CD4-positive, alpha-beta T cell treated with Interleukin-17A for 1 hour (primary cell): ENCODE measurements at places on chromosomes 1 and 21.

DNA sequence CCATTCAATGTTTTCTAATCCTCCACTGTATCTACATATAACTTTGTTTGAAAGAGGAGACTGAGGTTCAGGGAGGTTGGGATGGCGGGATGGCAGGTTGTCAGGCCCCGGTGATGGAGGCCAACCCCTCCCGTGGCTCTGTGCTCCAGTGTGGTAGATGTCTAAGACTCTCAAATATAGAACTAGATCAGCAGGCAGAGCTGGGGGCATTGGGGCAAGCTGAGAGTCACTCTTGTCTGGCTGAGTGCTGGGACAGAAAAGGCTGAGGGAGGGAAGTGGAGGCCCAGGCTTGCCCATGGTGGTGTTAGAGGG lies 1.7 kb downstream of the IL6R start:
- DNase-seq: no peak

- DNase-seq: no peak
Measured at GRCh38 chr1:232280910-232281309, 349.0 kb downstream of the SIPA1L2 start.

DNA sequence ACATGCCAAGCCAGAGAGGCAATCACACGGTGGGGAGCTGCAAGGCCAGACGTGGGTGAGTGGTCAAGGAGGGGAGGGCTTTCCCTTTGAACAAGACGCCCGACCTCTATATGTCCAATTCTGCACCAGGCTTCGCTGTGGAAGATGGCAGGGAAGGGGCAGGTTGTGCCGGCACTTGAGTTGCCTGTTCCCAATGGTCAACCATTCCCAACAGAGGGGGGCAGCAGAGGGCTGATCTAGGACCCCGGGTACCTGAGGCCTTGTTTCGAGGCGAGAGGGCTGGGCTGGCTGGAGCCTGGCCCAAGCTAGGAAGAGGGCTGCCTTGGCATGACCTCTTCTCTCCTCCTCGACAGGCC lies 64.9 kb downstream of the TMEM53 start:
- DNase-seq: peak; percentile 20

DNA sequence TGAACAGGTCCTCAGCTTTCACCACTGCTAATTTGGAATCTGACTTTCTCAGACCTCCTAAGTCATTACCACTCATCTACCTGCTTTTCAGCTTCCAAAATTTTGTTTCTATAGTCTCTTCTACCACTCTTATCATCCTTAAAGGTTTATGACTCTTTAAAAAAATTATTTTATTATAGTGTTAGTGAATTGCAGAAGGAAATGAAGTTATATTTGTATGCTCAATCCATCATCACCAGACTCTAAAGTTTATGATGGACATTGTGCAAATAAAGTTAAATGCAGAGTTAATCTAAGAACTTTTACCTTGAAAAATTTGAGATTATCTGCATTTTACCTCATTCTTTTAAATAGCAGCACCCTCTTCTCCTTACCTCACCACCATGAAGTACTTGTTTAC lies 14.6 kb downstream of the CDC42BPA start:
- DNase-seq: no peak

GRCh38 chr1:10901891-10902805 lies 105.7 kb upstream of the CASZ1 start:
- DNase-seq: no peak

DNA sequence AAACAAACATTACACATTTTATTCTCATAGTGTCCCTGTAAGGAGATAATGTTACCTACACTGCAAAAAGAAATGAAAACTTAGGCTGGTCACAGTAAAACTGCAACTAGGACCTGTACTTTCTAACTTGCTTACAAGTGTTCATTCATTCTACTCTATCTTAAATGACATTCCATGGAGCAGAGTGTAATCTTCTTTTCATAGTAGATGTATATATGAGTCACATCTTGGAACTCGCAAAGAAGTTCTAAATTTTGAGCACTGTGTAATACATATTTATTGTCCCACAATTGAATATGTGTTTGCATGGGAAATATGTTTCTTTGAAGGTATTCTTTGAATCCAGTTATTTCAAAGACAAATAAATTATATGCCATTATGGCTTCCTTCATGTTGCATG lies 1258.5 kb upstream of the ADGRL2 start:
- no peak for DNase-seq

DNA sequence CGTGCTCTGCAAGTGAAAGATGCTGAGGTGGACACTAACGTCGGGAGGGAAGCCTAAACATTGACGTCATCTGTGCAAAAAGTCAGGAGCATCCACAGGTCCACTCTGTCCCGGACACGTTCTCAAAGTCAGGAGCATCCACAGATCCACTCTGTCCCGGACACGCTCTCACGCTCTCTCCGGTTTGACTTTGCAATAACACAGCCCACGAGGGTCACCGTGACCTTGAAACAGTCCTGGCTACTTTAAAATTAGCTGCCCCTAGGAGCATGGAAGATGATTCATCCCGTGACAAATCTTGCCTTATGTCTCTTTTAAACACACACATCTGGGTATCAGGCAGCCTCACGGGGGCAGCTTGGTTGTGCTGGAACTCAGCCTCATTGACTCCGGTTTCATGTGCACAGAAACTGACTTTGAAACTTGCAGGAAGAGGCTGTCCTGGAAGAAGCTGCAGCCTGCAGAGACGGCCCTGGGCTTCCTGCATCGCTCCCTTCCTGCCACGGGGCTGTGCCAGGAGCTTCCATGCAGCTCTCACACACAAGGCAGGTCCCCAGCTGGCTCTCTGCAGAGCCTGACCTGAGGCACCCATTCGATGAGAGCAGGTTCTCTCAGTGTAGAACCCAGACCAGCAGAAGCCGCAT lies 18.1 kb upstream of the COL18A1 start:
- no peak for DNase-seq

DNA sequence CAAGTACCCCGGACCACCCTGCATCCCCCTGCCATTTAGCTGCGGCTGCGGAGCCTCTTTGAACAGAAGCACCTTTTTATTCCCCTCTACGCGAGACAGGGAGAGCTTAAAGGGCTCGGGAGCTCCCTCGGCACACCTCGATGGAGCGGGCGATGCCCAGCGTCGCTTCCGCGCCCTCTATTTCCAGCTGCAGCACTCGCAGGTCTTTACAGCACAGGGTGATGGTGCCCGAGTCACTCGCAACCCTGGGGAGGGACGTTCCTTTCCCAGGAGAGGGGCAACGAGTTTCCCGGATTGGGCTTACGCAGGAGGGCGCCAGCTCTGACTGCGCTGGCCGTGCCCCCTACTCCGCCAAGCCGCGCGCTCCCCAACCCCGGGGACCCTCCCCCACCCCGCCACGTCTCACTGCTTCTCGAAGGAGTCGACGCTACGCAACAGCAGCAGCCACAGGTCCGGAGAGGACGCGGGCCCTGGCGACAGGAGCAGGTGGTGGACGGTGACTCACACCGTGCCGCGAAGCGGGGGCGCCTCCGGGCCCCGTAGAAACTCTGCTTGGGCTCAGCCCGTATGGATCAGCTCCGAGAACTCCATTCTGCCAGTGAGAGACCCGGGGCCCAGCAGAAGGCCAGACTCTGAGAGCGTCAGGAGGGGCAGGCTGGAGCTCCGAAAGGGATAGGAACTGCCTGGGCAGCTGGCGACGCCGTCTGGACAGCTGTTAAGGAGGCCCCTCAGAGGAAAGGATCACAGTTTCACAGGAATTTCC lies 5.8 kb upstream of the FAM167B start:
- peak; percentile 39 for DNase-seq
